Stimulated activated CD4-positive, alpha-beta T cell treated with anti-CD3 and anti-CD28 coated beads, Interleukin-12 subunit alpha, Interleukin-12 subunit beta, amount 100 ng/mL, for 24 hours (primary cell): ENCODE measurements at places on chromosomes 7 and 10.

DNA sequence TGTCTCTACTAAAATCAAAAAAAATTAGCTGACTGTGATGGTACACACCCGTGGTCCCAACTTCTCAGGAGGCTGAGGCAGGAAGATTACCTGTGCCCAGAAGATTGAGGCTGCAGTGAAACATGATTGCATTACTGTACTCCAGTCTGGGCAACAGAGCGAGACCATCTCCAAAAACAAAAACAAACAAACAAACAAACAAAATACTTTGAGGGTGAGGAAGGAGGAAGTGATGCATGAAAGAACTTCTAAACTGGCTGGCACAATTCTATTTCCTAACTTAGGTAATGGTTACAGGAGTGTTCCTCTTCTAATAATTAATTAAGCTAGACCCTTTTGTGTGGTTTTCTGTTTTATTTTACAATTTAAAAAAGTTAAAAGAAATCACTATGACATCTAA, 15.5 kb downstream of the WAPL start:
- no peak for DNase-seq

DNA sequence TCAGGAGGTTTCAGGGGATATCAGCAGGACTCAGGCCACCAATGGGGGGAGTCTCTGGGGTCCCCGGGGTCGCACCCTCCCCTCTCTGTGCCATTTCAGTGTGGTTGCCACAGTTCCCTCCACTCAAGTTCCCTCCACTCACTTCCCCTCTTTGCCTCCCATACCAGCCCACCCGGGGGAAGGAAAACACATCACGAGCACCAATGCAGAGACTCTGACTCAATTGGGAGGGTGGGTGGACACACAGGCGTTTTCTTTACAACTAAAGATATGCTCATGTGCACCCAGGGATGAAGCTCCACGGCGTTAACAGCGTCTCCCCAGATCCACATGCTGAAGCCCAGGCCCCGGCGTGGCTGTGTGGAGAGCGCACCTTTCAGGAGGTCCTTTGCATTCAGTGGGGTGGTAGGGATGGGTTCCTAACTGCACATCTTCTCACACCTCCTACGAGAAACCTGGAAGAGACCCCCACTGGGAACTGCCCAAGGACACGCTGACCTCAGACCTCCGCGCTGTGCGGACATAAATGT, 254.1 kb downstream of the ZMYND11 start:
- no peak for DNase-seq

DNA sequence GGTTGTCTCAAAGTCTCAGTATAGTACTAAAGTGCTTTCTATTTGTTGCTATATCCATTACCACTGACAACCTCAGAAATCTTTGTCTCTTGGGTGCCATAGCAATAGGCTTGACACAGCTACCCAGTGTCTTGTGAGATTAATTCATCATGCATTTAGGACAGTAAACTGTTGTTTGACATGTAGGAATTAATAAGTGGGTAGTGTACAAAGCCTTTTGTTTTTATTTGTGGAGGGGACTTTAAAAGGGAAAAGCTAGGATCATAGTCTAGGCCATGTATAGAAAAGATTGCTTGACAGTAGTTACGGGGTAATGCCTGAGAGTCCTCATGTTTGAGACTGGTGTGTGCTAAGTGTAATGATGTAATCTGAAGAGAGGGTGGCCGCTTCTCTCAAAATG, 102.6 kb upstream of the AGR3 start:
- no peak for DNase-seq

GRCh38 chr10:65365878-65366277, 1560.0 kb upstream of the LRRTM3 start:
- DNase-seq, result no peak

DNA sequence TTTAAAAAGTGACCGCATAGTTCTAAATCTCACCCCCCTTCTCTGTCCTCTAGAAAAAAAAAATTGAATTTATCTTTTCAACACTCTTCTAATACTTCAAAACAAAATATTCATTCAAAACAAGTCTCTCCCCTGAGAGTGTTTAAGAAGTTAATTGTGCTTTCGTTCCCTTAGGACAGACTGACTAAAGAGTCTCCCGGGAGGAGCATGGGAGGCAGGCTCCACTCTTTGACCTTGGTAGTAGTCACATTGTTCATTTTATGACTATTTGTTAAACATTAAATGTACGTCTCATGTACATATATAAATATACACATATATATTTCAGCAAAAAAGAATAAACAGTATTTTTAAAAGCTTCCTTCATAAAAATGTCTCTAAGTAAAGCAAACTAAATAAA, 35.3 kb upstream of the SPOCK2 start:
- DNase-seq, result no peak

DNA sequence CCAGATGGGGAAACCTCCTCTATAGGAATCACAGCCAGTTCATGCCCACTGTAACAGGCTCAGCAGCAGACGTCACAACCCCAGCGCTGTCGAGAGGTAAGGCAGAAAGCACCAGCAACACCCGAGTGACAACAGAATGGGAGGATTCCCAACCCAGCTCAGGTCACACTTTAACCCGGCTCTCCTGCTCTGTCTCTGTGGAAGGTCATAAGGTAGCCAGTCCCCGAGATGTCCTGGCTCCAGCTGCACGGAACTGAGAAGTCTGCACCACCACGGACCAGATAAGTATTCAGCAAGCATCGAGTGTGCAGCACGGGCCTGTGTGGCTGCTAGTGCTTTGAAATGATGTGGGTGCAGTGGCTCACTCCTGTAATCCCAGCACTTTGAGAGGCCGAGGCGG, 236.7 kb upstream of the TCERG1L start:
- DNase-seq, result no peak

- no peak for DNase-seq
Measured at GRCh38 chr10:47081264-47081663, 170.0 kb downstream of the PTPN20 start.

GRCh38 chr10:125605167-125605566, 77.8 kb downstream of the TEX36 start:
- DNase-seq, result no peak

DNA sequence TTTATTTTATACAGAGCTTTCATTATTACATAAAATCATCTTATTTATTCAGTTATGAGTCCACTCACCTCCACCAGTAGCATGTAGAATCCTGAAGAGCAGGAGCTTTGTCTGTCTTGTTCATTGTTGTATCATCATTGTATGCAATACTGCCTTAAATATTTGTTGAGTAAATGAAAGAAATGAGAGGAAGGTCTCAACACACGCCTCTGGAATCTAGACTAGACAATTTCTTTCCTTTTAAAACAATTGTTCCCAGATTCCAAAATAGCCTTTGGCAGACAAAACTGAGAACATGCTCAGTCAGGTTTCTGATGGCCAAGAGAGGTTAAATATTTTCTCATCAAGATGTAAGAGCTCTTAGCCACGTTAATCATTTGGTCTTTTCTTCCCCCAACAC, 173.1 kb upstream of the AGR3 start:
- no peak for DNase-seq

DNA sequence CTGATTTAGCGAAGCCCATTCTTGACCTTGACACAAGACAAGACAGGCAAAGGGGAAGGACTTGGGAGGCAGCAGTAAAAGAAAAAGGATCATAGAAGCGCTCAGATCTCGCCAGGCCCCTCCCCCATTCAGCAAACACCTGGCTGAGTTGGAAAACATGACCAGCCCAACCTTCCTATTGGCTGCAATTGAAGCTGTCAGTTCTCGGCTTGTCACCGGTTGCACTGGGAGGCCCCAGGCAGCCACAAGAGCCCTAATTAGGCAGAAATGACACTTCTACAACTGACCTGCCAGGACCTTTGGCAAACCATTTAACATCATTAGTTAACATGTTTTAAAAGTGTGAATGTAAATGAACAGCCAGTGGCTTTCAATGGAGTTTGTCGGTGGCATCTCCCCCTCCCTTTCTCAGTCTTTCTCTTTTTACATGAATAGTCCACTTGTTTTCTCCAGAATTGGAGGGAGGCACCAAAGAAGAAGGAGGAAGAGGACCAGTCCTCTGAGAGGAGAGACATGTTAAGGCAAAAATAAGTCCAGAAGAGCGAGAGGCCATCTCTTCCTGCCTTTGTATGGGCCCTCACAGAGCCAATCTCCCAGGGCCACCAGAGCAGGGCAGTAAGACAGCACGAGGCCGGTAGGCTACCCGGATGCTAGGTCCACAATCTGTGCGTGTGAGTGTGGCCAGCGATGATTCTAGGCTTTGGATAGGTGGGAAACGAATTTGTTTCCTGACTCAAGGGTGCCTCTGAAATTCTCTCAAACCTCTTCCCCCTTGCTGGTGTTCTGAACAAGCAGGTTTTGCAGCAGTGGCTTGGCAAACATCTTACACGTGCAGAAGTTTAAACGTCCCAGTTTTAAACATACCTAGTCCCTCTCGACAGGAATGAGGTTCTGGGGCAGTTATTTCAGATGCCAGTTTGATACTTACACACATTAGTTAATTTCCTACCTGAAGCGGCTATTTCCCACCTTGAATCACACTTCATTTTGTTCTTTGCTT, 15.0 kb upstream of the ENO4 start:
- DNase-seq, result no peak

DNA sequence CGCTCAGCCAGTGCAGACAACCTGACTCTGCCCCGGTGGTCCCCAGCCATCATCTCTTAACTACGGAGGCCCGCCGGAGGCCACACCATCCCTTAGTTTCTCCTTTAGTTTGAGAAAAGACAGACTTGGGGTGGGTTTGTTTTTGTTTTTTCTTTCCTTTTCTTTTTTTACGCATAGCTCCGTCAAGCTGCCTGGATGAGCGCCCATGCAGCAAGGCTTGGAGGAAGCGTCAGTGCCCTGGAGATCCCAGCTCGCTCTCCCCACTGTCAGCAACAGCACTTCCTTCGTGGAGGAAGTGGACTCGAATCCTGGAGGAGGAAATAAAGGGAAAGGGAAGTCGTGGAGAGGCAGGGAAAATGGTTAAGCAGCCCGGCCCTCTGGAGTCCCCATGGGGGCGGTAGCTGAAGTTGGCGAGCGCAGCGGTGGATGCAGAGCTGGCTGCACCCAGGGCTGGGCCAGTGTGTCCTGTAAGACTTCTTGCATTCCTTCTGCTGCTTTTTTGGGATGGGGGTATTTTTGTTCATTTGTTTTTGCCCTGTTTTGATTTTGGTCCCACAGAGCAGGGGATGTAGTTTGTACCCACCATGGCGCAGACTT, 35.9 kb upstream of the GJD4 start:
- no peak for DNase-seq

DNA sequence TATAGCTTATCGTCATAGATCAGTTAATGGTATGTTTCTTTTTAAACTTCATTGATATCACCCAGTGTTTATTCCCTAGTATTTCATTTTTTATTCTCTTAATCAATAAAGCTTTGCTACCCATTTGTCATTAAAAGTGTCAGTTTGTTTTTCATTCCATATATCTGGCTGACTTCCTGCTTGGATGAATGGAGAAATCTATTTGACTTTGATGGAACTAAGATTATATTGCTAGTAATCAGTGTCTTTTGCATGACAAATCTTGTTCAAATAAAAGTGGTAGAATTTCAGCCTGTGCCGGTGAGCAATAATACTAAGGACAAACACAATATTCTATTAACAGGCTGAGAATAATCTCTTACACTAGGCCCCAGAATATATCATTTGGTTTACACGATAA, 203.3 kb downstream of the SEC23IP start:
- DNase-seq, result no peak

GRCh38 chr7:106061301-106061979, 50.7 kb downstream of the SYPL1 start:
- DNase-seq, result no peak

DNA sequence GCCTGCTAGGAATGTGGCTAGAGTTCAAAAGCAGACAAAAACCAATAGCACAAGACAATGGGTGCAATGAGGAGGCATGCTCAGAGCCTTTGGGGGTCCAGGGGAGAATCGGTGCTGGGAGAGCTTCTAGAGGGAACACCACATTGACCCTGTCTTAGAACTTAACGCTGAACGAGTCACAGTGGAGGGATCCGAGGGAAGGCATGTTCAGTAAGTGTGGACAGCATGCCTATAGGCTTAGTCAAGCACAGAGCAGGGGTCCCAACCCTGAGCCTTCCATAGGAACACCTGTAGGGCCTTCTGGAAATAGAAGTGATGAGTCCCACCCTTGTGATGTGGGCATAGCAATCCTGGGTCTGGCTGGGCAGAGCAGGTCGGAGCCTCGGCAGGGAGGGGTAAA, 148.7 kb downstream of the PKD1L1 start:
- no peak for DNase-seq

DNA sequence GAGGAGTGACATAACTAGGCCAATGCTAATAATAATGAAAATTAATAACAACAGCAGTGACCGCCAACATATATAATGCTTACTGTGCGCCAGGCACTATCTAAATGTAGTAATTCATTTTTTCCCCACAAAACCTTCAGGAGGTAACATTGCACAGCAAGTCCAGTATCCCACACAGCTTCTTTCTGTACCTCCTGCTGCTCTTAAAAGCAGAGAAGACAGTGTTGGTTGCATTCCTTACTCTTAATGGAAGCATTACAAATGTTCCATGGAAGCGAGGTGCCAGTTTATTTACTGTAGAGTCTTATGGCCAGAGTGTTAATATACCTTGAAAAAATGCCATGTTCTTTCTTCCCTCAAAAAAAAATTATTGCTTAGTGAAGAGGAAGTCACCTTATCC, 168.2 kb downstream of the LRRC4 start:
- DNase-seq, result no peak

DNA sequence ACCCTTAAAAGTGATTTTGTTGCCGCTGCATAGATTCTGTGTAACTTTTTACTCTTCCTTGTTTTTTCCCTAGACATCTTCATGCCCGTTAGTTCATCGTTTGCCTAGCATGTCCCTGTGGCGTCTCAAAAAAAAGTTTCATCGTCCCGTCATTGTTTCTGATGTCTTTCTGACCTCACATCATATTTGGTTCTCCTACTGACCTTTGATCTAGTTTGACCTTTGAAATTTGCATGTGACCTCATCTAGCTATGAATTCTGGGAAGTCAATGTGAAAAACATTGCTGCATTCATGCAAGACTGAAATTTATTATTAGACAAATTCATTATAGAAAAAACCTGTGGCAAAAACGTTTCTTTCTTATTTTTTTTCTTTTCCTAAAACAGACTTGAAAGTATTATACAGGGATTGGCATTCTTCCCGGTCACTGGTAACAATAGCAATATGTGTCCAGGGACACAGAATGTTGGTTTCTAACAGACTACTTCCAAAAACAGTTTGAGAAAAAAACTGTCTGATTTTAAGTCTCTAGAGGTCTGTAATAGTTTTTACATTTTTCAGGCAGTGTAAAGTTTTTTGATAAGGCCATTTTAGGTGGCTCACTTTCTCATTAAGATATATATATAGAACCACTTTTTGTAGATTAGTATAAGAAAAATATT, 280.9 kb downstream of the USP6NL start:
- no peak for DNase-seq
